Gastrocnemius medialis (tissue), 4 donors: ENCODE measurements at places on chromosomes 7 and 10. TPM values are rescaled to one million over a fixed set of nuclear protein-coding genes. Genes with fewer than 3 reads are reported as not detected.

FAM25A gene
- not detected for total RNA-seq

DNA sequence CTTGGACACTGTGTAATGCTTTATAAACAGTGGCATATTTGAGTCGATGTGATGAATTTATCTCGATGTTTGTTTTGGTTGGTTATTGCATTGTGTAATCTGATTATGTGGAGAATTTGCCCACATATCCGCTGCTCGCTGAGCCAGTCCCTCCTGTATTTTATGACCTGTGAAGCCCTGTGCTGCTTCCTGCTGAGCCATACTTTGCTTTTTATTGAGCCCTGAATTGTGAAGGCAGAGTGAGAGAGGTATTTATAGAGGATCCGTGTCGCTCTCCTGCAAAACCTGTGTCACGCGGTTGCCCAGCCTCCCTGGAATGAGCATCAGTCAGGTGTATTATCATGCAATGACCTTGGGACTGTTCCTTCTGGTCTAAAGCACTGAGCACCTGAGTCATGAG lies 253.7 kb downstream of the ARHGAP21 start:
- peak overlapping the region; percentile 86 for H3K27ac ChIP-seq
- H3K36me3 ChIP-seq: peaks cover 32% of the 10 kb centered on the region
- no peaks in the 10 kb centered on the region for H3K27me3 ChIP-seq
- peaks cover 49% of the 10 kb centered on the region for H3K4me1 ChIP-seq
- no peak overlapping the region for H3K4me3 ChIP-seq
- DNase-seq: no peak

DNA sequence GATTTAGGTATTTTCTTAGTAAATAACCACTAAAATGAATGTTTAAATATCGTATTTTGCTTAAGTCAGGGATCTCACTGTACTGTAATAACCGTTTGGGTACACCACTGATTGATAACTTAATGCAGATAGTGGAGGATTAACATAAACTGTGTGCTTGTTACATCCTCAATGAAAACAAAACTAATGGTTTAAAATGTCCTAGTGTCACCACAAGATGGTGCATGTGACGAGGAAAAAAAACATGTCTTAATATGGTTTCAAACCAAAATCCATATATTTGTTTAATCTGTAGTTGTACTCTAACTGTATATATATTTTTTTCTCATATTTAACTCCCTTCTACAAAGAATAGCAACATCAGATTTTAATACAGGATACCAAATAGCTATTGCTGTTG lies 19.2 kb downstream of the ARMC10 start:
- H3K4me3 ChIP-seq: no peak overlapping the region
- no peaks in the 10 kb centered on the region for H3K4me1 ChIP-seq
- H3K27me3 ChIP-seq: no peaks in the 10 kb centered on the region
- H3K27ac ChIP-seq: no peak overlapping the region
- peaks cover 41% of the 10 kb centered on the region for H3K36me3 ChIP-seq

DNA sequence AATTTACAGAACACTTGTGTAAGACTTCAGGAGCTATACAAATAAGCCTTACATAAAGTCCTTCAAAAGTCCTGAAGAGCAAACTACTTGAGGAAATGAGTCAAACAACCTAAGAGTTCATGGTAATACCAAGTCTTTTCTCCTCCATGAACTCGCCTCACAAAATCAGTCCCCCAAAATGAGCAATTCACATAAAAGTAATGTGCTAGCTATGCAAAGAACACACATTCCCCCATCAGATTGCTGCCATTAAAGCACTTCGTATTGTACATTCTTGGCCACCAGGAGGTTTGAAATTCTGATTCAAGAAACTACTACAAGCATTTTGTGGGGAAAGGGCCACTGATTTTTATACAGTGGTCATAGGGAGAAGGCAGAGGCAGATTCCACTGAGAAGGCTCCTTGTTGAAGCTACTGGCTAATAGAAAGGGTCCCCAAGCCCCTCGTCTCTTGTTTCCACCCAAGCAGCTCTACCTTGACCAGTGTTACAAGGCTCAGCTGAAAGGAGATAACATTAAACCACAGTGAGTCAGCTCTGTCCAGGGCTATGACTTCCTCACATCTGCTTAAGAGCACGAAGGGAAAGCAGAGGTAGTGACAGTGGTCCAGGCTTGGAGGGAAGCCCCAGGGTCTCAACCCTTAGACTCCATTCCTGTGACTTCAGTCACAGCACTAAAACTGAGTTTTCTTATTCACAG lies 115.2 kb upstream of the CDK1 start:
- DNase-seq: no peak
- no peaks in the 10 kb centered on the region for H3K36me3 ChIP-seq
- no peaks in the 10 kb centered on the region for H3K27me3 ChIP-seq
- no peak overlapping the region for H3K27ac ChIP-seq
- H3K4me1 ChIP-seq: no peaks in the 10 kb centered on the region
- H3K4me3 ChIP-seq: no peak overlapping the region
